ENCODE measurements at places on chromosomes 4 and X.
A peak's percentile ranks its signal among the peaks of the same experiment; 100 is the strongest.

DNA sequence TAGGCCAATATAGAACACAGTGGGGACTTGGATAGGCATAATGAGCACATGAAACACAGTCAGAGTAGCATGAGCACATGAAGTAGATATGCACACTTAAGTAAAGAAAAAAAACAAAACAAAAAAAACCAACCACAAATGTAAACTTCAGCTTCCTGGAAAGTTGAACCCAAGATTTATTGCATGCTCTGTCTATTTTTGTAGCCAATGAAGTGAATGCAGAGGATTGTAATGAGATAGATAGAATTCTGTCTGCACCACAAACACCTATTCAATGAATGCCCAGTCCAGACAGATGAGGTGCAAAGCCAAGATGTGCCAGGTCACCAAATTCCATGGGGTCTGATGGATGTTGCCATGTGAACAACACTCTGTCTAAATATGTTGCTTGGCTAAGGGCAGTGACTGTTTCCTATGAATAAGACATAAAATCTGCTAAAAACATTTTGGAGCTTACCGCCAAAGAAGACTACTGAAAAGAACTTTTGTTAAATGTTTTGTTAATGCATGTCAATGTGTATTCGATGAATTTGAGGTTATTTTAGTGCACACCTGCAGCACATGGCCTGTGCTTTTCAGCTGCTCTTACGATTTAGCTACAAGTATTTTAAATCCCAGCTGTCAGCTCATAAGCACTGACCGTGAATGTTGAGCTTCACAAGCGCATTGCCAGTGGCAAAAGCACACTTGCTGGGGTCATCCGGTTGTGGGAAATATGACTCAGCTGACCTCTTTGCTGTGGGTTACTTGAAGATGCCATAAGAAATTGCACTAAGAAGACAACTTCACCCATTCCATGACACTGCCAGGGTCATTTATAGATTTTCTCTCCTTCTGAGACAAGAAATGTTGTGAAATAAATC, 374.8 kb upstream of the GNPDA2 start:
- no peak for DNase-seq

DNA sequence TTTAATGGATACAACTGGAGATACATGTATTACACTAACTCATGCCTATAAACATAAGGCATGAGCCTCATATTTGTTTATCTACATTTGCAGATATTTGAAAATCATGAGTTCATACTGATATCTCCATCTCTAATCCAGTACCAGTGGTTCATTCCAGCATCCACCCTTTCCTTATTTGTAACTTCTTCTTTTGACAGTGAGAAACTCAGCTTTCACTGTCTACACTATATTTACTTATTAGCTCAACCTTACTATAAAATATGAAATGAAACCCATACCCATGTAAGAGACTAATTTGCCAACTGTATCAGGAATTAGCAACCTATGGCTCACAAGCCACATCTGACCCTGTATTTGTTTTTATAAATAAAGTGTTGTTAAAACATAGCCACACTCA, 161.9 kb upstream of the GPRIN3 start:
- no peak for DNase-seq

DNA sequence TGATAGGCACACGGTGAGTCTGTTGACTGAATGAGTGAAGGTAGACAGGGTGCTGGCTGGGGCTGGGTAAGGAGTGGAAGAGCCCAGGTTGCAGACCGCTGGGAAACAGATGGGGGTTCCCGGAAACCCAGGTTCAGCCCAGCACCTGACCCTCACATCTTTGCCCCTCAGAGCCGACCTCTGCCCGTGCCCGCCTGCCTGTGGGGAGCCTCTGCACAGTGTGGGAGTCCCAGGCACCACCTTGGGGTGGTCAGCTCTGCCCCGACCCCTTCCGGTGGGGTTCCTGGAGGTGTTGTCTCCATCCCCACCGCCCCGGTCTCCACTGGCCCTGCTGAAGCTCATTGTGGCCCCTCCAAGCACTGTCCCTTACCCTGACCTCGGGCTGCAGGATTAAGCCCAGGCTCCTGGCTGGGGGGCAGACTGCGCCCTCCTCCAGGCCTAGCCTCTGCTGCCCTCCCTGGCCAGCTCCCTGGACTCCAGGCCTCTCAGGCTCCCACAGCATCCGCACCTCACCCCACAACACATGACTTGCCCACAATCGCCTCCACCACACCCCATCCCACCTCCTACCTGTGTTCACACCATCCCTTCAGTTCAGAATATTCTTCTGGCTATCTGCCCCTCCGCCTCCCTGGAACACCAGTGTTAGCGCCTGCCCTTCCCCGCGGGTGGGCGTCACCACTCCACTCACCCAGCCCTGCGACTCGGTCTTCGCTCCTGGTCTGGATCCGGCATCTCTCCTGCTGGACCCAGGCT, 21.4 kb downstream of the HMX1 start:
- DNase-seq = no peak

DNA sequence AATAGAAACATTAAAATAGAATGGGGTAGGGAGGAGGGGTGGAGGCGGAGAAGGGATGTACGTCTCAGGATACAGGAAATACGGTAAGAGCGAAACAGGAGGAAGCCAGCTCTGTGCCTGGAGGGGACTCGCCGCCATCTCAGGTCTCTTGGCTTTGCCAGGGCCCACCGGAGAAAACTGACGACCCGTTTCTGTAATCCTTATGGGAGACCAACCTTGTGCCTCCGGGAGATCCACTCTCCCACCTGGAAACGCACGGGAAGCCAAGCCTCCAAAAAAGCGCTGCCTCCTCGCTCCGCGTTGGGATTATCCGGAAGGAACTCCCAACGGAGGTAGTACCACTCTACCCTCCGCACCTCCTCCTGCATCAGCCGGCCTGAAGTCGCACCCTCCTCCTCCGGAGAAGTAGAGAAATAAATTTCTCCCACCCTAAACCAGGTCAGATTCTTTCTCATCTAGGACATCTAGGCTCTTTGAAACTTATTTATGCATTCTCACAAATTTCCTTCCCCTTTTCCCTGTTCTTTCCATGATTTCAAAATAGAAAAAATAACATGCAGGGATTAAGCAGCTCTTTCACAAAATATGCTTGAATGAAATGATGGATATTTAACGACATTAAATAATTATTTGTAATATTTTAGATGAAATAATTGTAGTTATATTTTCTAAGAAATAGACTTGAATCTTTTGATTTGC, at the start of gene NBDY:
Gene NBDY, plus strand, starts transcription at position 92 of the 699 bp plus-strand sequence. Its CDS starts 111 bp downstream, at position 203.
- peak; percentile 28 for DNase-seq

GRCh38 chr4:154616731-154617130, 4.3 kb upstream of the FGG start:
- DNase-seq = no peak

DNA sequence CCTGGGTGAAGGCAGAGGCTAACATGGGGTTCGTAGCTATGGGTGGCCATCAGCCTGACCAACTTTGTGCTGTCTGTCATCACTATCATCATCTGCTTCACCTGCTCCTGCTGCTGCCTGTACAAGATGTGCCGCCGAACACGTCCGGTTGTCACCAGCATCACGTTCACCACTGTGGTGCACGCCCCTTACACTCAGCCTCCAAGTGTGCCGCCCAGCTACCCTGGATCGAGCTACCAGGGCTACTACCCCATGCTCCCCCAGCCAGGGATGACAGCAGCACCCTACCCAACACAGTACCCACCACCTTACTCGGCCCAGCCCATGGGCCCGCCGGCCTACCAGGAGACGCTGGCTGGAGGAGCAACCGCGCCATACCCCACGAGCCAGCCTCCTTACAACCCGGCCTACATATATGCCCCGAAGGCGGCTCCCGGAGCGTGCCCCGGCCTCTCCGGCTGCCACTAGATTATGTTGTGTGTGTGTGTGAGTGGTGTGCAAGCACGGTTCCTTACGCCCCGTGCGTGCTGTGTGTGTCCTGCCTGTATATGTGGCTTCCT, 238.1 kb upstream of the ZCCHC13 start:
- DNase-seq = no peak

All from fibroblast of skin of abdomen (primary cell).